Stromal cell of bone marrow (primary cell): ENCODE measurements at places on chromosomes 13 and 19.

GRCh38 chr19:9914315-9915207, 21.8 kb downstream of the OLFM2 start:
- DNase-seq: peak; percentile 56

- DNase-seq: no peak
These were observed 33.9 kb upstream of the SLC7A10 start for GRCh38 chr19:33259539-33259938.

DNA sequence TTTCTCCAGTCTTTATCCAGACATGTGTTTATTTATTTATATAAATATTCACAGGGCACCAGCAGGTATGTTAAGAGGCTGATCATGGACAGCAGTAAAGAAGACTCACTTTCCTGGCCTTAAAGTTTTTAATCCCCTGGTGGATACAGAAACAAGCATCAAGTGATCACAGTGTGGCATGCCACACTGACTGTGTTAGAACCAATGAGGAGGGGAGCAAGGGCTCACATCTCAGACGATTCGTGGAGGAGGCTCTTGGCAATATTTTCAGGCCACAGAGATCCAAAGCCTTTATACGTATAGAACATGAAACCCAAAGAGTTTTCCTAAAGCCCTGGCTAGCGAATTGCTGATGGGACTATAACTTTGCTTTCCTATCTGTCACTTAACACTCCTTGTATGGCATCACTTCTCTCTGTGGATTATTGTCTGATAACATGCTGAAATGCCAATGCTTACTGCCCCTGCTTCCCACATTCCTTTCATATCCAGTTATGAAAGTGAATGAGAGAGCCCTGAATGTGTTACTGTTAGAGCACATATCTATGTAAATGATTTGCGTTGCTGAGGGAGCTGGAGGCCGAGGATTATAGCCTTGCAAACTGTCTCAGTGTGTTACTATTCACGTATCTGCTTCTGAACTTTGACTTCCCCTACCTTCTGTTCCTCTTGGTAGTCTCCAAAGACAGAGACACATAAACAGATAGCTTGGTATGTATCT, 37.6 kb downstream of the POLR1D start:
- no peak for DNase-seq

DNA sequence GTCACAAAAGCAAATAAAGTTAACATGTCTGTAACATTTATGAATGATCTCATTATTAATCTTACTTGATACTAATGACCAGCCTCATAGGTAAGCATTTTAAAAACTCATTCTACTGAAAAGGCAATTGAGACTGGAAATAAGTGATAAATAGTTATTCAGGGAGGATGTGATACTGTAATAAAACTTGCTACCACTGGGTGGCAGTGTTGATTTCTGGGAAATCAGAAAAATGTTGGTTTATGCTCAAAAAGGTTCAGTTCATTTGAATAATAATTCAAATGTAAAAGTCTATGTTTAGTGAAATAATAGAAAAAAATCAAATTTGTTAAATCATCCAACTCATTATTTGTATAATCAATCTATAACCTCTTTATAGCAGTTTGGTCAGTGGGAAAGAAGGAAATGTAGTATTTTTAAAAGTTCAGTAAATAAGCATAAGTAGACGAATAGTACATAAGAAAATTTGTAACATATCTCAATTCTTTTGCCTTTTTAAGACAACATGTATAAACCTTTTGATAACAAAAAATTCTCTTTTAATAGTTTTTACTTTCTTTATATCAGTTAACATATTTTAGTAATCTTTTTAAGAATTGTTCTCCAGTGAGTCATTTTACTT, 9.6 kb downstream of the ABHD13 start:
- no peak for DNase-seq

GRCh38 chr19:7783991-7784423, 21.0 kb downstream of the CLEC4M start:
- peak; percentile 33 for DNase-seq

DNA sequence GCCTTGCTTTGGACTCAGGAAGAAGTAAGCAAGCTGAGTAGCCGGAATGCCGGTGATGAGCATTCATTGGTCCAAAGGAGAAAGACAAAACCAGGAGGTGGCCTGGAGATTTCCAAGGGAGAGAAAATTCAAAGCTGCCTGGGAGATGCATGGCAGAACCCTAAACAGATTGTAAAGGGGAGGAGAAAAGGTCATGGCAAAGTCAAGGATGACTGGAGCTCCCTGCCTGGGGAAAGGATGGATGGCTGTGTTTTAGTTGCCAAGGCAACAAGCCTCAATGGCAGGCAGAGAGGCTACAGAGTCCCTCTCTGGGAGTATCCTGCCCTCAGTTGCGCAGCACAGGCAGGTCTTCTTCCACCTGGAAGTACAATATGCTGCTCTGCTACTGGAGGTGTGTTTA, 134.0 kb downstream of the ENOX1 start:
- DNase-seq: no peak

DNA sequence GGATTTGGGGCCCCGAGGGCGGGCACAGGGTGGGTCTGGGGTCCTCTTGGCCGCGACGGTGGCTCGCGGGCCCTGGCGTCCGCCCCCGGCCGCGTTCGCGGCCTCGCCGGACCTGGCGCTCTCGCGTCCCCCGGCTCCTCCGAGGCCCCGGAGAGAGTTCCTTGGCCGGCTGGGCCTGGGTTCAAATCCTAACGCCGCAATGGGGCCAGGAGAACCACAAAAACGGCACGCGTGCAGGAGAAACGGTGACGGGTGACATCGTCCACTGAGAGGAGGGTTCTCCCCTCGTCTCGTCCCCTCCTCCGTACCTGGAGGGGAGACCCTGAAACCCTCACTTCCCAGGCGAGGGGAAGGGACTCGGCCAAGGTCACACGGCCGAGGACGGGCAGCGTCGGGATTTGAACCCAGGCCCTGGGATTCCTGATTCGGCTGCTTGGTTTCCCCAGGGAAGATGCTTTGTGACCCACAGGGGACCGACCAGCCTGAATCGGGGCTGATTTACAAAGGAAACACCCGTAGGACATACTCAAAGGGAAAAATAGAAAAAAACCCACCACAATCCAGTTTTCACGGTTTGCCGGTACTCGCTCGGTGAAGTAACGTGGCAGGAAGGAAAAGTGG, 624 bp downstream of the SAFB start:
- DNase-seq: no peak

DNA sequence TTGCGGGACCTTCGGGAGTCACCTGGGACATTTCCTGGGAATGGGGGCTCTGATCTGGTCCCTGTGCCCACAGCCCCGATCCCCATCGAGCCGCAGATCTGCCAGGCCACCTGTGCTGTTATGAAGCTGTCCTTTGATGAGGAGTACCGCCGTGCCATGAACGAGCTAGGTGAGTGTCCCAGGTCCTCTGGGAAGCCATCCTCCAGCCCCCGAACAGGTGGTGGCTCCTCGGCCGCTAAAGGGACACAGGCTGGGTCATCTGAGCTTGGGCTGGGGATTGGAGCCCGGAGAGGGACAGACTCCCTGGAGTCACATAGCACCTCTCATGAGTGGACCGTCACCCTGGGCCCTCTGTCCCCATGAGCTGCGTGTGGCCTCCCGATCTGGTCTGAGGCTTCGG, 8.0 kb downstream of the APC2 start:
- no peak for DNase-seq

DNA sequence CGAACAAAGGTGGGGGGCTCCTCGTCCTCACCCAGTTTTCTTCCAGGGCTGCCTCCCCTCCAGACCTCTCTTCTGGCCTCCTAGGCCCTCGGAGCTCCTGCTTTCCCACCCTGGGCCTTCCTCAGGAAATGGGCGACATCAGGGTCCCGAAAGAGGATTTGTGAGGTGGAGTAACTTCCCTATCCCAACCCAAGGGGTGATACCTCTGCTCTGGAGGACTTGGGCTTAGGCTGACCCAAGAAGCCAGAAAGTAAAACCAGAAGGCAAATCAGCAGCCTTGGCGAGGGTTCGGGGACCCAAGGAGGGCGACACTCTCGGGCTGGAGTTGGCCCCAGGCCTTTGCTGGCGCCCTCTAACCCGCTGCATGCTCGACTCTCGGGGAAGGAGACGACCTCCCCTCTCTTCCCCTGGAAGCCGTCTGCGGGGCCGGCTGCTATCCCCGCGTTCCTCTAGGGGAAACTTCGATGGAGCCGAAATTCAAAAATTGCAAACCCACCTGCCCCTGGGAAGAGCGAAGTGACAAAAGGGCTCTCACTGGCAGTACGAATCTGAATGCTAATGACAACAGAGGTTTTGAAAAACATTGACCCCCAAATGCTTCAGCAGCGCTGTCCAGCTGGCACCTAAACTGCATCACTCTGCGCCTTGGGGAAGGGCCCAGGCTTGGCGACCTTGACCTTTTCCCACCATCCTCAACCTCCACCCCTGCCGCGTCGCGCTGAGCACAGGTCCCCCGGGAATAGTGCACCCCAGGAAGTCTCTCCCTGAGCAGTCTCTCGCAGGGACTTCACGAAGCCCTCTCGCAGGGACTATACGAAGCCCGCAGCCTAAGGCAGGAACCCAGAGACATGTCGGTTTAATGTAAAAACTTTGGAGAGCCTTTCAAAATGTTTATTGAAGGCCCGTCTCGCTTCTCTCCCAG, 2.4 kb downstream of the PDX1 start:
- DNase-seq: no peak

DNA sequence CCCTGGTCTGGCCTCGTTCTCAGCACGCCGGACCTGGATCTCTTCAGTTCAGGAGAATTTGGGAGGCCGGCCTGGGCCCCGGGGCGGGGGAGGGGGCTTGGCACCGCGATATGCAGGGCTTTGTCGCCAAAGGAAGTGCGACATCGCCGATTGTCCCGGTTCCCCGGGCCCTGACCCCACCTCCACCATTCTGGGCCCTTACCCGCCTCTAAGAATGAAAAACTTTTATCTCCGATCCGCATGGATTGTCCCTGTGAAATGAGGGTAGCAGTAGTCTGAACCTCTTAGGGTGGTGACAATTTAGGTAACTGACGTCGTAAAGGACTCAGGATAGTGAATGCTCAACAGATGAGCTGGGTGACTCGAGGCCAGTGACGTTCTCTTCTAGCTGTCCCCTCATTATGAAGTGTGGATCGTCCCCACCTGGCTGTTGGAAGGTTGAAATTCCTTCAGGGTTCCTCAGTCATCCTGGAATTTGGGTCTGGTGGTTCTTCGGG, 650 bp downstream of the DDA1 start:
- no peak for DNase-seq

DNA sequence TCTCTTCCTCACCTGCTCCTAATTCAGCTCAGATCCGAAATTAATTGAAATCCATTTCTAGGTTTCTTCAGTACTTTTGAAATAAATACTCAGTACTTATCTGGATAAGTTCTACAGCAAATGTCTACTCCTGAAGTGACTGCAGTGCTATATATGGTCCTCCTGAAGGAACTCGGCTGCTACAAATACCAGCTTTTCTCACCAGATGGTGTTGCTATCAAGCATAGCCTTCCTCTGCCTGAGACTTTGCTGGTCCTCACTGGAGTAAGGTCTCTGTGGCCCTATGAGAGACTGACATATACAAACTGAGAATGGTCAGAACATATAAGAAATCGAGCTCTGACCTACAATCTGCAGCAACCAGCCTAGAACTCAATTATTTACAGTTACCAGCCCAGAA, 161.6 kb downstream of the NDFIP2 start:
- no peak for DNase-seq

GRCh38 chr19:48631225-48631624, 6.0 kb downstream of the DBP start:
- DNase-seq: no peak

DNA sequence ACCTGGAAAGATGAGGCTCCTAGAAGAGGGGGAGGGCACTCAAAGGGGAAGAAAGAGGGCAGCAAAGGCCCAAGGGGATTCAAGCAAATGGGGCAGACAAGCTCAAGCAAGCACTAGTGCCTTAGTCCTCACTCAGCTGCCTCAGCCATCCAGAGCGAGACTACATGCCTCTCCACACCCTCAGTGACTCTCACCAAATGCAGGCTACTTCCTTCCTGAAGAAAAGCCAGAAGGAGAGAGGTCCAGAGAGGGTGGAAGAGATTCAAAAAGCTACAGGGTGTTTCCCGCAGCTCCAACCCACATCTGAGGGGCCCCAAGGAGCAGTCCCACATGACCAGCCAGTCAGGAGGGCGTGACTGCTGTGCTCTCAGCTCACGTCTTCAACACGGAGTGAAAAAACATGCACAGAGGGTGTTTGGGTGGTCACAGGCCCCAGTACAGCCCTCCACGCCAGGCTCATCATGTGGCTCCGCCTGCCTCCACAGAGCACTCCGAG, 40.5 kb downstream of the MIPEP start:
- DNase-seq: no peak

DNA sequence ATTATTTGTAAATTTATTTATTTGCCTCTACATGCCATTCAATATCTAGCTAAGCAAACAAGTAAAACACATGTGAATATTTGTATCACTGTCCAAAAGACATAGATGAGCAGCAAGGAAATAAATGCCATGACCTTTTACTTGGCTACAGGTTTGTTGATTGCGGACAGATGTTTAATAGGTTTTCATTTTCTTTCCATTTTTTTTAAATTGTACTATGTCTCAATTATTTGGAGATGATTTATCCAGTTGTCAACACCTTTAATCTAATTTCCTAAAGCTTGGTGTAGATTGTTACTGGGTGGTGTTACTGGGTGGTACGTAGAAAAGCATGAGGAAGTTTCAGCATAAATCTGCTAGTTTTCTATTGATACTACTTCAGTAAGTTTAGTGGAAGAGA, 560.6 kb upstream of the SPRY2 start:
- no peak for DNase-seq

- DNase-seq: no peak
These were observed 27.1 kb downstream of the TSSK6 start for GRCh38 chr19:19487950-19488874.

DNA sequence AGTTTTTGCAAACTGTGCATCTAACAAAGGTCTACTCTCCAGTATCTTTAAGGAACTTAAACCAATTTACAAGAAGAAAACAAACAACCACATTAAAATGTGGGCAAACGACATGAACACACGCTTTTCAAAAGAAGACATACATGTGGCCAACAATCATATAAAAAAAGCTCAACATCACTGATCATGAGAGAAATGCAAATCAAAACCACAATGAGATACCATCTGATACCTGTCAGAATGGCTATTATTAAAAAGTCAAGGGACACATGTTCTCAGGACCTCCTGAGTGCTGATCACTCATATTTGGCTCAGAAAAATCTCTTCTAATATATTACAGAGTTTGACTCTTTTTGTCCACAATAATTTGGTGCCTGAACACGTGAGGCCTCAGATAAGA, 14.2 kb upstream of the LILRB1 start:
- DNase-seq: no peak

GRCh38 chr13:102879793-102880499, 34.1 kb downstream of the ERCC5 start:
- DNase-seq: no peak

- DNase-seq: no peak
These were observed 326.2 kb downstream of the TSHZ3 start for GRCh38 chr19:31023038-31023437.

DNA sequence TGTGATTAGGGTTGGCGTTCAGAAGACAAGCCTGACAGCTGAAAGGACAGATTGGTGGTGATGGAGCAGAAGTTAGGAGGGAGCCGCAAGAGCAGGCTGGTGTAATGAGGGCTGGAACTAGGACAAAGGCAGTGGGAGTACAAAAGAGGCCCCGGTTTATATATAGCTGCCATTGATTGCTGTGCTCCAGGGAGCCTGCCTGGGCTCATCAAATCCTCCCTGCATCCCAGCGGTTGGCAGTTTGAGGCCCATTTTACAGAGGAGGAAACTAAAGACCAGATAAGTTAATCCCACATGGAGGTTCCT, 123.7 kb downstream of the CACNA1A start:
- DNase-seq: no peak

GRCh38 chr19:17104679-17105078, 29.1 kb downstream of the MYO9B start:
- DNase-seq: no peak

GRCh38 chr13:66700117-66700601, 530.0 kb downstream of the PCDH9 start:
- no peak for DNase-seq
